Fibroblast of the conjunctiva (primary cell): ENCODE measurements at places on chromosomes 1 and 21.

DNA sequence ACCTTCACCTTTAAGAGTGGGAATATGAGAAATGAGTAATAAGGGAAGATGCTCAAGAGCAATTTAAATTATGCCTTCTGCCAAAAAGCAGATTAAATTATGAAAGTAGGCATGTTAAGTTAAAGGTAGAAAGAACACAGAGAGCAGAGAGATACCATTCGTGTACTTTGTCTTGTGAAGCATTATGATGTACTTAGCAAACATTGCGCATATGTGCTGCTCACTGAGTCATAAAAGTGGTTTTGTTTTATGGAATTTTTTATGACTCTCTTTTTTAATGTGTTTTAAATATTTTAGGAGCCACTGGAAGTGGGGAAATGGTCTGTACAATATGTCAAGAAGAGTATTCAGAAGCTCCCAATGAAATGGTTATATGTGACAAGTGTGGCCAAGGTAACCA, 35.3 kb downstream of the MTF2 start:
- DNase-seq = no peak

GRCh38 chr1:210684466-210685294, 356.0 kb downstream of the HHAT start:
- no peak for DNase-seq

- DNase-seq = no peak
Observed at GRCh38 chr1:227748496-227749182, 13.4 kb downstream of the SNAP47 start.

- no peak for DNase-seq
Observed at GRCh38 chr1:25517476-25518394, 25.7 kb upstream of the LDLRAP1 start.

- DNase-seq = no peak
Observed at GRCh38 chr1:39141925-39142324, 62.6 kb upstream of the MACF1 start.

DNA sequence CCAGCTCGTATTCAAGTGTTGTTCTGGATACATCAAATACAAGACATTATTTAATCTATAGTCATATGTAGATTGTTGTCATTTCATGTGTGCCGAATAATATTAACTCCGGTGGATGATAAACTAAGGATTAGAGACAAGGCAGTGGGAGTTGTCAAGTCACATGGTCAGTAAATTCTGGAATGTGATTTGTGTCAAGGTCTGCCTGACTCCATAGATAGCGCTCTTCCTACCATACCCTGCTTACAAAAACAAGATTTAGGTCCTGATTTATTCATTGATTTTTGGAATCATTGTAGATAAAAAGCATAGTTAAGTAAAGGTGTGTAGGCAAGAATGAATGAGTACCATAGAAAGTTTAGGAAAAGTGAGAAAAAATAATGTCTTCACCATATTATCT, 2.6 kb downstream of the TNNI3K start:
- DNase-seq = no peak

DNA sequence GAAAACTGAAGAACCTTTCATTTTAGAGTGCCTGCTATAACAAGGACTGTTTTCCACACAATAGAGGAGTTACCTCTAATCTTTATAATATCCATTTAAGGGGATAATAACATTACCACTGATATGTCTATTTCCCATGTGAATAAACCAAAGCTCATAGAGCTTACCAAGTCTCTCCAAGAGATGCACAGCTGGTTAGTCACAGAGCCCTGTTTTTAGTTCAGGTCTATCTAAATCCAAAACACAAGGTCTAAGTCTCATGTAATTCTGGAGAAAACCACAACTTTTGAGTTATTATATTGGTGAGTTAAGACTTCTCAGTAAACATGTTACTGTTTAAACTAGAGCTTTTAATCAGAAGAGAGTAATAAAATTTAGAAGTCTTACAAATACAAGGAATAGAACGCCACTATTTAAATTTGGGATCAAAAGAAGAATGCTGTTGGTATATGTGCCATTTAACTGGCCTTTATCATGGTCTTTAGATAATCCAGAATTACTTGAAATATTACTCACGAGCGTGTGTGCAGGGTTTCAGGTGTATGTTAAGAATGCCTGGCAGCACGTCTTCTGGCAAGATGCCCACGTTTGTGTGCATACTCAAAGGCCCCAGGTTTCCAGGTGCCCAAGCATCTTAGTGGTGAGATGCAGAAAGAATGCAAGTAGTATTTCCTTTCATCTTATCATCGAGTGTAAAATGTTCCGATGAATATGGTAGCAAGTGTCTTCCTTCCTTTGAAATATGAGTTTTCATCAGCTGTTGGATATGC, 190.6 kb downstream of the FMN2 start:
- no peak for DNase-seq

- no peak for DNase-seq
Observed at GRCh38 chr1:160621633-160622413, 25.0 kb downstream of the SLAMF1 start.

DNA sequence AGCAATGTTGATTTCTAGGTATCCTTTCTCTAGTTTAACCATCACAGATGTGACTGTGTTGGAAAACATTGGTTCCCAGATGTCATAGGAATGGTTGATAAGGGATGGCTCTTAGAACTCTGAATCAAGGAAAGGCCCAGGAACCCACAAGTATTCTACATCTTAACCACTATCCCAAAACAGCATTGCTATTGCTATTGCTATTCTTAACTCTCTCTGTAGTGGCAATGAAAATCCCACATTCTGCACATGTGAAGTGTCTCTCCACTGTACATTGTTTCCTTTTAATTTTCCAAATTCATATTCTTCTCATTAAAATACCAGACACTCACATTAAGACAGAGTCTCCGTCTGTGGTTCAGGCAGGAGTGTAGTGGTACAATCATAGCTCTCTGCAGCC, 420.4 kb upstream of the RUNX1 start:
- DNase-seq = no peak

GRCh38 chr1:7410156-7410555, 360.9 kb upstream of the VAMP3 start:
- no peak for DNase-seq
